ENCODE measurements at places on chromosomes 7 and 10.

- DNase-seq: no peak
These were observed at the start of gene OIT3 for GRCh38 chr10:72893136-72893798. Gene OIT3, plus strand, starts transcription at chr10:72893739. Its CDS starts 60 bp downstream, at chr10:72893799.

- no peak for DNase-seq
These were observed 743 bp upstream of the POR start for GRCh38 chr7:75914169-75914654.

DNA sequence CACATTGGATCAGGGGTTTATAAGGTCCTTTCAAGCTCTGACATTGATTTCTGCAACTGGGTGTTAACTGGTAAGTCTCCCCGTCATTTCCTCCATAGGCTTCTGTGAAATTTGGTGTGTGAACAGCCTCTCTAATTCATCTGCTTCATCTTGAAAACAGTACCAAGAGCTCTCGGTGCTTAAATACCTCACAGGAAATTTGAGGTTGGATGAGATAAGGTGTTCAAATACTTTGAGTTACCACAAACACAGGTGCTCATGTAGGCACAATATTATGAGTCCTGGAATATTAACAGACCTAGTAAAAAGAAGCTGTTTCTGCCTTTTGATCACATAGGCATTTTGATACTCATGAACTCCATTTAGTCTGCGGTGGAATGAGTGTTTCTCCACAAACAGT is 85.2 kb downstream of the RTKN2 start:
- DNase-seq: no peak

GRCh38 chr7:92836489-92836999 is at the start of gene CDK6:
Gene CDK6, minus strand, starts transcription at chr7:92836573. Its CDS starts 3,250 bp downstream, at chr7:92833323.
- DNase-seq: peak; percentile 68

GRCh38 chr10:129272866-129273650 is 194.0 kb upstream of the MGMT start:
- DNase-seq: no peak

DNA sequence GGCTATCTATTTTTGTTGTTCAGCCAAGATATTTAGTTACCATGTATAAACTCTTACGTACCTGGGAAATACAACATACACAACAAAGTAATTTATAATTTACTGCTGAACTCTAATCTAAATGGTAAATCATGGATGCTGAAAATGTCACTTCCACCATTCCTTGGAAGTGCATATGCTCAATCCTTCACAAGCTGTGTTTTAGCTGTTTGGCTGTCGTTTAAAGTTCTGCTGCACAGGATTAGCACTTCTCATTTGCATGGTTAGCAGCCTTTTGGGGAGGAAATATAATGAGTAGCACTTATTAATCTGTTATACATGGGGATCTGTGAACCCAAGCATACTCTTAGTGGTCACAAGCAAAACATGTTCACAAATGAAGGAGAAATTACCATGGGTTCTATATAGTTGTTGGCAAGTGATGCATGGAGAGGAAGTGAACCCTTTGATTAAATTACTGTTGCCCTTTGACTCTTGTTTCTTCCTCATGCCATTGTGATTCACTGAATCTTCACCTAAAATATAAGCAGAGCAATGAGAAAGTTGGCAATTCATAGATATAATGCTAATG is 18.5 kb downstream of the PIK3CG start:
- no peak for DNase-seq

DNA sequence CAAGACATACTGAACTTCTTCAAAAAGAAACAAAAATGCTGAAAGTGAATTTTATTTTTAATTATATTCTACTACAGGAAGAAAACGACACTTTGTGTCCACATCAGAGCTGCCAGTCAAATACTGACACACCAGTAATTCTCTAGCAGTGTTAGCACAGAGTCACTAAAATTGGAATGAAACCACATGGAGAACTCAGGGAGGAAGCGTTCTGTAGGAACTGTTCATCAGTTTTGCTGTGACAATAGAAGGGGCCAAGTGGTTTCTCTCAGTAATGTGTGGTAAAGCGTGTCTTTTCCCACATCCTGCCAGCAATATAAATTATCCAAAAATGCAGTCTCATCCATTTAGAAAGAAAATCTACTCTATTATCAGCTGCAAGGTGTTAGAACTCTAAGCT is 683.3 kb downstream of the GRM8 start:
- DNase-seq: no peak

GRCh38 chr7:151764056-151764920 is 112.6 kb downstream of the PRKAG2 start:
- DNase-seq: no peak

DNA sequence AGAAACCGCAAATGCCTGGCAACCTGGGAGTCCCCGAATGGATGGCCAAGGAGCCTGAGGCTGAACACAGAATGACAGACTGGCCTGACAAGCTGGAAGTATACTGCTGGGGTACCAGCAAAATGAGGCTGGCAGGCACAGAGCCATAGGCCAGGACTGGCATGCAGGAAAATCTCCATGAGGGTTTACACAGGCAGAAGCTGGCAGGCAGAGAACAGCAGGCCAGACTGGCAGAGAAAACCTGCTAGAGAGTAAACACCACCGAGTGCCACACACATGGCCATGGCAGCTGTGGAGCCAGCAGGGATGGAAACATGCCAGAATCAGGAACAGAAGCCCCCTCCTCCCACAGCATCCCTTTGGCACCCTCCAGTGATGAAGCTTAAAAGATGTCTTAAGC is 63.4 kb downstream of the CRPPA start:
- no peak for DNase-seq

DNA sequence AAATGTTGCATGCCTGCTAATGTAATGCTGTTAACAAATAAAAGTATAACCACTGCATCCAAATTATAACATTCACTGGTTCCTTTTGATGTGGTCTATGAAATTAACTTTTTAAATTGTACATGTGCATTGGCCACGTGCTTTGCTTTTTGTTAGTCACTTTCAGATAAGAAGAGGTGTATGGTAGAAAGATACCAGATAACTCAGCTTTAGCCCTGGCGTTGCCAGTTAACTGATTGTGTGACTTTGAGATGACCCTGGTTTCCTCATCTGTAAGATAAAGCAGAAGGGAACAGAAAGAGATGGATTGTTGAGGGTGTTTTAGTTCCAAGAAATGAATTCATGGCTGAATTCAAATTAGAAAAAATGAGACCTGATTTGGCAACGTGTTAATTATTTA is 1.9 kb upstream of the TRDMT1 start:
- DNase-seq: no peak

- no peak for DNase-seq
These were observed 1.8 kb upstream of the DLX6 start for GRCh38 chr7:97003262-97004246.

- no peak for DNase-seq
These were observed 22.3 kb upstream of the PLA2G12B start for GRCh38 chr10:72976886-72977285.

GRCh38 chr7:41995632-41996271 is 241.3 kb downstream of the GLI3 start:
- no peak for DNase-seq

DNA sequence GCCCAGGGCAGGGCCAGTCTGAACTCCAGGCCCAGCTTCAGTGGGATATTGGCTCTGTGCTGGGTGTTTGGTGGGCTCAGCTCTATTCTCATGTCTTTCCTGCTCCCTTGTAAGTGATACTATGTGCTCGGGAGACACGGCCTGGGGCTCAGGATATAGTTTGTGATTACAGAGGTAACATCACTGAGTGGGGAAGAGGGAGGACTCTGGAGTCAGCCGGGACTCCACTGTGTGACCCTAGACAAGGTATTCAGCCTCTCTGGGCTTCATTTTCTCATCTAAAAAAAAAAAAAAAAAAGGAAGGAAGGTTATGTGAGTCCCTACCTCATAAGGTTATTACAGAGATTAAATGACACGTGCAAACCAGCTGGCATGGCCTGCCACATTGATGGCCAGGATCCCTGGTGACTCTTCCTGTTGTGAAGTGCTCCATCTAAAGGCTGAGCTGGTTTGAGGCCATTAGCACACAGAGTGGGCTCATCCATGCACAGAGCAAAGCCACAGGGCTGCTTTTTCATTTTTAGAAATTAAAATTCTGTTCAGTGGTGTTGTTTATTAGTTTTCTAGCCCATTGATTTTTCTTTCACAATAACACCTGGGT is 15.7 kb downstream of the SLC13A4 start:
- DNase-seq: peak; percentile 21

- DNase-seq: no peak
These were observed 136.1 kb downstream of the ELMO1 start for GRCh38 chr7:37312608-37313007.

DNA sequence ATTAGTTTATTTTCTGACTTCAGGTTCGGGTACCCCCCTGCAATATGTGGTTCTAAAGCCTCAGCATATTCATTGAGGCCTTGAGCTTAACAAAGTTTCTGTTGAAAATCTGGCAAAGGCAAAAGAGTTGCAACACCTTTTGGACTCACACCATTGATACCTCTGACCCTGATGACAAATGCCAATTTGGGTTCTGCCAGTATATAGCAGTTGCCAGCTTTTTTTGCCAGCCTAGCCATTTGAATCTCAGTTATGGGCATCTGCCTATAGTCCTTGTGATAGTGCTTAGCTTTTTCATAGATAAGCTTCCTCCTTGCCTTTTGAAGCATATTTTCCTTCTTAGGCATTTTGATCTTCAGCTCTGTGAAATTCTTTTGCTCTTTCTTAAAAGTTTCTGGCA is 31.9 kb downstream of the LIPJ start:
- peak; percentile 4 for DNase-seq

- no peak for DNase-seq
These were observed 12.2 kb downstream of the COMTD1 start for GRCh38 chr10:75223507-75223906.

- no peak for DNase-seq
These were observed 19.5 kb upstream of the FAM180A start for GRCh38 chr7:135768064-135768463.

- no peak for DNase-seq
These were observed 37.3 kb upstream of the AKR1C2 start for GRCh38 chr10:5040781-5041470.

GRCh38 chr7:40579401-40579800 is 444.6 kb downstream of the SUGCT start:
- peak; percentile 39 for DNase-seq

DNA sequence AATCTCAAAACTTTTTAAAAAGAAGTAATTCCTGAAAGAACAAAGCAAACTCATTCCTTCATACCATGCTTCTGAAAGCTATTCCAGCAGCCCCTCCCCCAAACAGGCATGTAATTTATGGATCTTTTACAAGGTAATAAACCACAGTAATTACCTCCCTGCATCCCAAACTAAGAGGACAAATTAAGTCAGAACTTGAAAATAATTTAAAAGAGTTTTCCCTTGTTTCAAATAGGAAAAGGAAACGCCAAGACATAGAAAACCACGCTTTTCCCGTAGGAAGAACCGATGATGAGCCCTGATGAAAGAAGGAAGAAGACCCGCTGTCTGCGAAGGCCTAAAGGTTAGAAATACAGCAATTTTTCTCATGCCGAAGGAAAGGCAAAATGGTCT is 8.9 kb downstream of the HOXA4 start:
- no peak for DNase-seq

- DNase-seq: no peak
These were observed 28.3 kb downstream of the TBATA start for GRCh38 chr10:70756700-70757360.

- peak; percentile 62 for DNase-seq
These were observed 31.7 kb downstream of the GALNTL5 start for GRCh38 chr7:151987748-151988529.

- peak; percentile 69 for DNase-seq
These were observed 243.6 kb downstream of the TWIST1 start for GRCh38 chr7:18873734-18874336.

DNA sequence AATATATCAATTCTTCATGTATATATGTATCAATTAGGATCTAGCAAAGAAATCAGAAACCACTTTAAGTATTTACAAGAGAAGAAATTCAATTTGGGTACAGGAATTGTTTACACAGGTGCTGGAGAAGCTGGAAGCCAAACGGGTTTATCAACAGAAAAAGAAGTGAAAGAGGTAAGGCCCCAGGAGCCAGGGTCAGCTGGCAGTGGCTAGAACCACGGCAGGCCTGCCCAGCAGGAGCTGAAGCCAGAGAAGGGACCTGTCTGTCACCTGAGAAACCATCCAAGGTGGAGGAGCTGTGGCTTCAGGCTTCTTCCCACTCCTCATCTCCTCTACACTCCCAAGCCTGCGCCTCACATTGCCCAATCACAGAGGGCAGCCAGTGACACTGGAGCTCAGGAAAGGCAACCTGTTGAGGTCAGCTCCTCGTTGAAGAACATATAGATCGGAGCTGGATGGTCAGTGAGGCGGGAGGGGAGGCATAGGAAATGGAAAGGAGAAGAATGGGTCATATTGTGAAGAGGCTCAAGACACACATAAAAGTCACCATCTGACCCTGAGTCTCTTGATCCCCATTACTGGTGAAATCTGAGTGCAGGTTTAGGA is 182.6 kb downstream of the REEP3 start:
- DNase-seq: no peak

DNA sequence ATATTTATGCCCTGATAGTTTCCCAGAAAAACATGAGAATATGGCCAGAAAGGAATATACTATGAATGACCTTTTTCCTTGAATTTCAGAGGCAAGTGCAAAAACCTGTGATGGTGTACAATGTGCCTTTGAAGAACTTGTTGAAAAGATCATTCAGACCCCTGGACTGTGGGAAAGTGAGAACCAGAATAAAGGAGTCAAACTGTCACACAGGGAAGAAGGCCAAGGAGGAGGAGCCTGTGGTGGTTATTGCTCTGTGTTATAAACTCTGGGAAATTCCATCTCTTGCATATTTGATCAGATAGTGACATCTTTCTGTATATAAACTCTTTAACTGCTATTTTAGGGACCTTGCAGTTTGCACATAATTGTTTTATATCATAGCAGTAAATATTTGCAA is 33.7 kb downstream of the RAB18 start:
- DNase-seq: no peak

DNA sequence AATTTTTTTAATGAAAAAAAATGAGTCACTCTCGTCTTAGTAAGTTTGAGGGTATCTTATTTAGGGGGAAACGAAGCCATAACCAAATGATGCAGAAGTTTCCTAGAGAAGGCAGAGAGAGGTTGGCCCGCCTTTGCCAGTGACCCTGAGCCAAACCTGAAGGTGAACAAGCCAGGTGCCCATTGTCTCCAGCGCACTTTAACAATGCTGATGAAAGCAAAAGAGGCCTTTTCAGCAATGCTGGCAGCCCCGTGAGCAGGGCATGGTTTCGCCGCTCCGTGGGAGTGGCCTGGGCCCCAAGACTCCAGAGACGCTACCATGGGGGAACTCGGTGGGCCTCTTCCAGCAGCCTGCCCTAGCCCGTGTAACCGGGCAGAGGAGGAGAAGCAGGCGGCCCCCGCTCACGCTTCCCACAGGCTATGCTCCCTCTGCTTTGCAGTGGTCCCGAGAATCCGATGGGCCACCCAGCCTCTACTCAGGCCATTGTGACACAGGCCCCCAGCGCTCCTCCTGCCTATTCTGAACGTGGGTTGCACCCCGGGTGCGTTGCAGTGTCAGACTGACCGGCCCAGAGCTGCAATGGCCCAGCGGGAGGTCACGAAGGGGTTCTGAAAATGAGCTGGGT is 14.0 kb upstream of the UNCX start:
- DNase-seq: no peak

DNA sequence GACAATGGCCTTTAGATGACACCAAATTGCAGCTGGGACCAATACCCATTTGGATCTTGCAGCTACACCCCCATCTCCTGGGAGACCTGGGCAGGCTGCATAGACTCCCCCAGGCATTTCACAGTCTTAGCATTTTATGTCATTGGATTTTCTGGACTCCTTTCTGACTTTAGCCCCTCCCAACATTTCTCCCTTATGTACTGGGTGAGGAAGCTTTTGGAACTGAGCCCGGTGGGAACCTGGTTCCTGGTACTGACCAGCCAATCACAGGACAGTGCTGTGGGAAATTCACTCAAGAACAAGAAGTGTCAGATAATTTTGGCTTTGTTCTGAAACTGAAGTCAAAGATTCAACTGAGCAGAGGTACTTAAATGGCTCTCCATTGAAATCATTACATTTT is 177.7 kb downstream of the ACTR3B start:
- no peak for DNase-seq
